Activated CD8-positive, alpha-beta T cell treated with anti-CD3 and anti-CD28 coated beads, Interleukin-2, amount 10 ng/mL, durations not matched to agents 7 days and 5 days (primary cell): ENCODE measurements at places on chromosomes 1 and 21.

DNA sequence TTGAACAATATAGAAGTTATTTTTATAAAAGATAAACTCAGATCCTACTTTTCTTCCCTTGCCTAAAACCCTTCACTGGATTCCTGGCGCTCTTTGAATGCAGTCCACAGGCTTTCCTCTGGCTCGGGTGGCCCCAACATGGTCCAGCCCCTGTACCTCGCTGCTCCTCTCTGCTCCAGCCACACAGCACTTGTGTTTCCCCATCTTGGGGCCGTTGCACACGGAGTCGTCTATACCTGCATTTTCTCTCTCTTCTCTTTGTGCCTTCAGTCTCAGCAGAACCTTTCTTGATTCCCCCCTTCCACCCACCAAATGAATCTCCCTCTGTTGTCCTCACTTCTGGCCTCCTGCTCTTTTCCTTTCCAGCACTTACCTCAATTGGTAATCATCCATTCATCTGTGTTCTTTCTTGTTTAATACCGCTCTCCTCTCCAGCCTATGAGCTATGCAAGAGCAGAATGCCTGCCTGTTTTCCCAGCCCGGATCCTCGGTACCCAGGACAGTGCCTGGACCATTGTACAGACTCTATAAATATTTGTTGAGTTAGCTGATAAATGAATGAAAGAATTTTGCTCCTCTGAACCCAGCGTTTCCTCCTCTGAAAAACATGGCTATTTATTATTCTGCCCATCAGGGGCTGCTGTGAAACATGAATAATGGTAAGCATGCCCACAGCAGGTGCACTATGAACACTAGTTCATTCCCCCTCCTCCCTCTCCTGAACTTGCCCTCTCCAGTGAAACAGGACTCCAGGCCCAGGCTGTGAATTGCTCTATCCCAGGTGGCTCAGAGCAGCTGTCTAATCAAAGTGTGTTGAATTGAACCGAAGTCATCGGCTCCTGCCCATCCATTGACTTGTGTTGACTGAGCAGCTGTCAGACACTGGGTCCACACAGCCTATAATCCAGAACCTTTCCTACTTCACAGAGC, 266.9 kb downstream of the PTPRU start:
- no peak for DNase-seq
- no peaks in the 10 kb centered on the region for H3K36me3 ChIP-seq
- H3K27me3 ChIP-seq, result peaks cover 2% of the 10 kb centered on the region
- H3K27ac ChIP-seq, result no peak overlapping the region
- H3K4me3 ChIP-seq, result no peak overlapping the region

DNA sequence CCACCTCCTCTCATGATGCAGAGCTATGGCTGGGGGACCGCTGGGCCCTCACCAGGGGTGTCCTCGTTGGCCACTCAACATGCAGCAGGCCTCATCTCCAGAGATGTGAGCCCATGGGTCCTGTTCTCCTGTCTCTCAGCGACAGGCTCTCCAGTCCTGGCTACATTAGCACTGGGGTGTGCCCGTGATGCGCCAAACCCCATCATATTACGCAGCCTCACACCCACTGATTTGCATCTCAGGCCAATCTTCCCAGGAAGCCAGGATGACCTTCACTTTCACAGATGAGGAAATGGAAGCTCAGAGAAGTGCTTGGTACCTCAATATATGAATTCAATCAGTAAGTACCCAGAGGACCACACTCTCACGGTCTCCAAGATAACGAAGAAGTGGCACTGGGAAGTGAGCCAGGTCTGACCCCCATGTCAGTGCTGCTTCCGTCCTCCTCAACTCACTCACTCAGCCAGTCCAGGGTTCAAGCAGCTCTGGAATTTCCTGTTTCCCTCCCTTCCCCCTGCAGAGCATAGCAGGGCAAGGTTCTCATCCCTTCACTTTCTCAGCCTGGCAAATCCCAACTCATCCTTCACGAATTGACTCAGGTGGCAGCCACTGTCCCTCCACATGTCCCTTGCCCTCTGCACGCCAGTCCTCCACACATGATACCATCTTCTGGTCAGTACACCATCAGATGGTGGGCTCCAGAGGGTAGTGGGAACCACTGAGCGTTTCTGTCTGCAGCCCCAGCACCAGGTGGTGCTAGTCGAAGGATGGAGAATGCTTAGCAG, 28.9 kb upstream of the EVA1B start:
- H3K4me1 ChIP-seq, result peaks cover 24% of the 10 kb centered on the region
- H3K36me3 ChIP-seq, result peaks cover 59% of the 10 kb centered on the region

- H3K36me3 ChIP-seq, result no peaks in the 10 kb centered on the region
- no peak for DNase-seq
- H3K27me3 ChIP-seq, result no peaks in the 10 kb centered on the region
- H3K27ac ChIP-seq, result no peak overlapping the region
Measured at GRCh38 chr21:41698071-41698470, 68.8 kb downstream of the RIPK4 start.

GRCh38 chr1:44587796-44588460, 86.4 kb downstream of the TMEM53 start:
- peaks cover 2% of the 10 kb centered on the region for H3K27me3 ChIP-seq
- H3K4me1 ChIP-seq, result no peaks in the 10 kb centered on the region
- H3K27ac ChIP-seq, result no peak overlapping the region

DNA sequence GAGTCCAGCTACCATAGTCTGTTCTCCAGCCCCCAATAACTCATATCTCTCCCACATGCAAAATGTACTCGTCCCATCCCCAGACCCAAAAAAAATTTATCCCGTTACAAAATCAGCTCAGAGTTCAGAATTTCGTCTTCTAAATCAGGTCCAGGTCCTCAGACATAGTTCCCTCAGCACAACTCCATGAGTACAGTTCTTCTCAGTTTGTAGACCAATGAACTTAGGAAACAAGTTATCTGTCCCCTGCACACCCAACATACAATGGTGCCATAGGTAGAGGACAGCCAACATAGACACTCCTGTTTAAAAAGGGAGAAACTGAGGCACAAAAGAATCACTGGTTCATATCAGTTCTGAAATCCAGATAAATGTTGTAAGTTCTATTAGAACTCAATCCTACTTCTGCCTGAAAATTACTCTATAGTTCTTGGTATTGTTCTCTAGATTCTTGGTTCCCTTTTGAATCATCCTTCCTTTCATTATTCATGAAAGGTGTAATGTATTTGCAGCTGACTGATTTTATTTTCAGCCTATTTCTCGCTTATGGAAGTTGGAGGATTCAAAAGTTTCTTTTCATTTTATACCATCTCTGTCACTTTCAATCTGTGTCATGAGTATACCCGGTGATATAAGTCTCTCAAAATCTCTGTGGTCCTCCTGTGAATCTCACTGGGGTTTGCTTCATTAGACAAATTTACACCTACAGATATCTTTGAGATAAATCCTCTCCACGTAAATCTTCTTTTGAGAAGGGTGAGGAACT, 75.8 kb upstream of the TSPAN2 start:
- H3K4me1 ChIP-seq, result no peaks in the 10 kb centered on the region
- H3K4me3 ChIP-seq, result no peak overlapping the region
- H3K36me3 ChIP-seq, result no peaks in the 10 kb centered on the region
- no peak for DNase-seq
- peaks cover 7% of the 10 kb centered on the region for H3K27me3 ChIP-seq

DNA sequence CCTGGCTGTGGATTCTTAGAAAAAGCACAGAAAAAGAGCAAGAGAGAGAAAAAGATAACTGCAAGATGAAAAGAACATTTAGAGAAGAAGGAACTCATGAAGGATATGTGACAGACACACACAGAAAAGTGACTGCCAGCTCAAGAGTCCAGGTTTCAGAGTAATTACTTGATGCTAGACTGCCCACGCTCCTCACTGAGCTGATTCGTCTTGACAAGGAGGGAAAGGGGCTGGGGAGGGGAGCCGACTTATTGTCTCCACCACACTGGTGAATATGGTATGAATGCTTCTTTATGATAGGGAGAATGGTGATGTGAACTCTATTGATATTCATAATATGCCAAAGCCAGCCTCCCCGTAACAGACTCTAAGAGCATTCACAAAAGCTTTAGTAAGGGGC, 140.4 kb downstream of the BRINP2 start:
- no peak for DNase-seq
- no peaks in the 10 kb centered on the region for H3K36me3 ChIP-seq
- no peaks in the 10 kb centered on the region for H3K4me1 ChIP-seq
- H3K27ac ChIP-seq, result no peak overlapping the region

GRCh38 chr1:178650934-178651511, 74.0 kb upstream of the RALGPS2 start:
- H3K27me3 ChIP-seq, result peaks cover 5% of the 10 kb centered on the region
- no peaks in the 10 kb centered on the region for H3K36me3 ChIP-seq
- no peak overlapping the region for H3K4me3 ChIP-seq
- DNase-seq, result no peak
- H3K4me1 ChIP-seq, result no peaks in the 10 kb centered on the region
- no peak overlapping the region for H3K27ac ChIP-seq

DNA sequence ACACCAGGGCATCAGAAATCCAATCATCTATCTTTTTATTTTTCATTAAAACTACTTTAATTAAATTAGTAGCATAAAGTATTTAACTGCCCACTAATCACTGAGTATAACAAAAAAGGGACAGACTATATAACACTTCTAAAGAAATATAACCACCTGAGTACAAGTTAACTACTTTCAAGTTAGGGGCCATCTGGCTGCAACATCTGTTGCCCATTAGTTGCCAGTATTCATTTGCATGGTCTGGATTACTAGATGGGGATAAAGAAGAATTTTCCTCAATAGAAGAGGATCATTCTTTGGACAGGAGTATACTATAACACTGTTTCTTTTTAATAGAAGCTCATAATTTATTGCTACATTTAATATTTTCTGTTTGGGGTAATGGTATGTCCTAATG, 446.4 kb downstream of the AMY1C start:
- no peak overlapping the region for H3K4me3 ChIP-seq
- H3K27ac ChIP-seq, result no peak overlapping the region
- DNase-seq, result no peak

GRCh38 chr1:243483071-243483771, 227.4 kb downstream of the SDCCAG8 start:
- H3K4me3 ChIP-seq, result peak overlapping the region; percentile 65
- no peaks in the 10 kb centered on the region for H3K27me3 ChIP-seq
- no peaks in the 10 kb centered on the region for H3K36me3 ChIP-seq
- DNase-seq, result peak; percentile 29
- H3K4me1 ChIP-seq, result peaks cover 26% of the 10 kb centered on the region
- peak overlapping the region; percentile 32 for H3K27ac ChIP-seq

- peaks cover 10% of the 10 kb centered on the region for H3K4me1 ChIP-seq
- H3K27ac ChIP-seq, result no peak overlapping the region
- no peak overlapping the region for H3K4me3 ChIP-seq
Measured at GRCh38 chr1:43239484-43239883, 30.3 kb upstream of the TMEM125 start.

DNA sequence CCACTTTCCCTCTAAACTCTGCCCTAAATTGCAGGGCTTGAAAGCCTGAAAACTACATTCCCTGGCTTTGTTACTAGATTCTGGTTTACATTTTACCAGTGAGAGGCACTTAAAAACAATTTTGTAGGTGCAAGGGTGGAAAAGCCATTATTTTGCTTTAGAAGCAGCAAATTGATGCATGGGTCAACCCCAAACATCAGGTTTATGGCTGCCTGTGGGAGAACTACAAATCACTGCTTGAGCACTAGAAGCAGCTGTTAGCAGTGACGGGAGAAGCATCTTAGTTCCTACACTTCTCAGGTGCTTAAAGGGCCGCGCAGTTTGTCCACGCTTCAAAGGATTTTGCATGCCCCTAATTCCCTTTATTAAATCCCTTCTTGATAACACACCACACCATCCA, 417.2 kb downstream of the PCP4 start:
- H3K27ac ChIP-seq, result no peak overlapping the region
- no peaks in the 10 kb centered on the region for H3K27me3 ChIP-seq
- DNase-seq, result no peak

DNA sequence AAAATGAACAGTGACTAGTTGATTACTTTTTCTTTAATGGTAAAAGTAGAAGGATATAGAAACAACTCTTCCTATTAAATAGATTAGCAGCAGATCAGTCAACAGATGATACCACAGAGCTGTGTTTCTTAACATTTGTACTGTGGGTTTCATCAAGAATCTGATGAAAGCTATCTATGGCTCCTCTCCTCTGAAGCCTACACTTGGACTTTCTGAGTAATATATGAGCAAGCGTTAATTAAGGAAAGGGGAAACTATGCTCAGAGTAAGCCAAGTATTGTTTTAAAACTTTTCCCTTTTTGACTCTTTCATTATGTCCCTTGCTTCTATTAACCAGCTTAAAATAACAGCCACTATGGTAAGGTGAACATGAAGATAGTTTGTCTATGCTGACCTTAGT, 10.8 kb downstream of the ARID4B start:
- DNase-seq, result no peak
- H3K36me3 ChIP-seq, result peaks cover 41% of the 10 kb centered on the region
- no peaks in the 10 kb centered on the region for H3K27me3 ChIP-seq
